ENCODE measurements at places on chromosomes 6 and 20.

DNA sequence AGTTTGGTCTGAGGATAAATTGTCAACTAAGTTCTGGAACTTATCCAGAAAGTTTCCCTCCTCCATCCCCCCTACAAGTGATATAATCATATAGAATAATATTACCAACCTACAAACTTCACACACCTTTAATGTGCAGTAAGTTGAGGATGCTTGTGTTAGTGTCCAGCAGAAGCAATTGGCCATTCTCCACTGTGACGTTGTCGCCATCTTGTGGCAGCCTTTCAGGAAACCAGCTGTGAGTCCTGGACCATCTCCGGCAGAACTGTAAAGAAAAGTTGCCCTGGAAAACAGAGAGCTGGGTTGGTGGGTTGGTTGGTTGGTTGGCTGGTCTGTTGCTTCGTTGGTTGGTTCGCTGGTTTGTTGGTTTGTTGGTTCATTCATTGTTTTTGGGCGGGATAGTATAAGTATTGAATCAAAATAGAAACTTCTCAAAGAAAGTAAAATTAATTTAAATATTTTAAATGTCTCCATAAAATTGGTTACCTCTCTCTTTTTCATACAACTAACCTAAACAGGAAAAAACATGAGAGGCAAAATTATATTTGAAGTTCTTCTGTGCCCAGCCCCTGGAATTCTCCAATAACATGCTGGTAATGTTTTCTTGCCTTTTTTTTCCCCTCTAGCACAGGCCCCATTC lies 127.5 kb downstream of the PKHD1 start:
- peak; percentile 60 for DNase-seq

GRCh38 chr6:25793970-25794369 lies 37.9 kb downstream of the SLC17A1 start:
- DNase-seq = no peak

GRCh38 chr6:91744566-91744965 lies 1157.7 kb upstream of the MAP3K7 start:
- no peak for DNase-seq

DNA sequence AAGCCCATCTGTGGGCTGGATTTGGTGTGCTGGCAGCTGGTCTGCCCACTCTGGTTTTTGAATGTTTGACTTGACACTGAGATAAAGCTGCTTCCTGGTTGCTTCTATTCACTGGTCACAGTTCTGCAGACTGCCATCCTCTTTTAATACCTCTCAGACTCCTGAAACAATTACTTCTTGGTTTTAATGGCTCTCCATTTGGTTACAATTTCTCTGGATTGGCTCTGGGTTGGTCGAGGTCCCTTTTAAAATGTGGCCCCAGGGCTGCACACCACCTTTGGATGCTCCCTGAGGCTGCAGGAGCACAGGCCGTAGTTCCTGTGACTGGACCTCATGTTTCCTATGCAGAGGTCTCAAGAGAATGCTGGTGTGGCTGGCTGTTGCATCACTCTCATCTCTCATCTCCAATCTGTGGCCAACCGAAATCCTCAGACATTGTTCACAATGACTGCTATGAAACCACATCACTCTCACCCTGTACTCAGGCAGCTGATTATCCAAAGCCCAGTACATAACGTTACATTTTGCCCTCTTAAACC lies 98.5 kb downstream of the INSM1 start:
- DNase-seq = no peak

- DNase-seq = no peak
These were observed 55.6 kb downstream of the SLC22A1 start for GRCh38 chr6:160177220-160177619.

- no peak for DNase-seq
These were observed 4.6 kb upstream of the CABLES2 start for GRCh38 chr20:62411479-62412193.

GRCh38 chr6:135224037-135224647 lies 43.0 kb downstream of the MYB start:
- no peak for DNase-seq

- no peak for DNase-seq
These were observed 12.5 kb downstream of the RPS6KA2 start for GRCh38 chr6:166614589-166614988.

- no peak for DNase-seq
These were observed 87.8 kb upstream of the EZR start for GRCh38 chr6:158906926-158907325.

DNA sequence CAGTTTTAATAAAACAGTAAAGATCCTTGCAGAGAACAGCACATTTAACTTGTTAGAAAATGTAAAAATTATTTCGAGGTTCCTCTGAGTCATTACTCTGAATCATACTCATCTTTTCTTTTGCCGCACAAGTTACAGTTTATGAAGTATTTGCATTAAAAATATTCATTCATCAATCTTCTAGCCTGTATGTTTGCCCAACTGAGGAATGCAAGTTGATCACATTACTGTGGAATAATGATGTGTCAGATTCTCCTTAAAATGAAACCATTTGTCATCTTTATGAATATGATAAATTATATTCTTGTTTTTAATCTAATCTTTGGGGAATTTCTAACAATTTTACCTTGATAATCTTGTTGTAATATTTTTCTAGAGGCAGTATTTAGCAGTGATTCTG lies 340.4 kb upstream of the OPRM1 start:
- DNase-seq = no peak

DNA sequence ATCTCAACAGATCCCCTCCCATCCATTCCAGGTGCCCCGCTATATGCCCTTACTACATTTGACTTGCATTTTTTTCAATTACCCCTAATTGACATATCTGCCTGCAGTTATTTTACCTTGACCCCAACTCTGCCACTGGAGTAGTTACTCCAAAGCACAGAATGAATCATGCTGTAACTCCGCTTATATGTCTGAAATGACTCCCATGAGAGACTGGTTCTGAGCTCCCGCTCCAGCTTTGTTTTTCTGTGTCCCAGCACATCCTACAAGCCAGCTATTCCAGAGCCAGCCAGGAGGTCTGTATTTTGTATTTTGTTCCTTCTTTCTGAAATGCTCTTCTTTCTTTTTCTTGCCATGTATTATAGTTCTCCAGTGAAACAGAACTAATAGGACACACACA lies 10.9 kb upstream of the NOX3 start:
- no peak for DNase-seq

GRCh38 chr6:101926149-101926925 lies 532.8 kb downstream of the GRIK2 start:
- no peak for DNase-seq

- DNase-seq = no peak
These were observed 336.6 kb downstream of the QKI start for GRCh38 chr6:163751032-163751525.

Measured in Right ventricle myocardium superior (tissue), 1 donor.